ENCODE measurements at places on chromosomes 3 and 15.

DNA sequence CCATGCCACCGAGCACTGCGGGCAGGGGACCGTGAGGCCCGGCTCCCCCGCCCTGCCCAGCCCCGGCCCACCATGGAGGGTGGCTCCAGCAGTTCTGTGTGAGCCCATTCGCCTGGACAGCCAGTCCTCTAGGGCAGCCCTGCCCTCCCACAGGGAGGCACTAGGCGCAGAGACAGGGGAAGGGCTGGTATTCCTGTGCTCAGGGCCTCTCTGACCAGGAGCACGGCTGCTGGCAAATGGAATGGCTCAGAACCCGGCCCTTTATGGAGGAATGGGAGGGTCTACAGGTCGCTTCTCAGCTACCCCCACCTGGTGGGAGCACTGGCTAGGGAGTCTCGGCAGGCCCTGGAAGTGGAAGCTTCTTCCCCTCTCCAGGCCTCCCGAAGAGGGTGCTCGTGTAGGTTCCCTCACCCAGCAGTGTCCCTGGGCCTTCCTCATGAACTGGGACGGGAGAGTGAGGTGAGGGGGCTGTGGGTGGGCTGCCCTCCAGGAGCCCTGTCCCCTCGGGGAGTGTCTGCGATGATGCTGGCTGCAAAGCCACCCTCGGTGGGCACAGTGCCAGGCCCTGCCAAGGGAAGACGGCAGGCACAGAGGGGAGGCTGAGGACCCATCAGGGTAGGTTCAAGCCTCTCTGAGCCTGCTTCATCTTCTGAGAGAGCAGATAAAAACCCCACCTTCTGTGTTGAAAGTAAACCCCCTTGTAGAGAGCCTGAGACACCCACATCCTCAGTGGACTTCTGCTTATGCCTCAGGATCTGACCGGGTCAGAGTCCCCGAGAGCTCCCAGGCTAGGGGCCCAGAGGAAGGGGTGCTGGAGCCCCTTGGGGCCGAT, 1.5 kb downstream of the MELTF start:
- DNase-seq: no peak

DNA sequence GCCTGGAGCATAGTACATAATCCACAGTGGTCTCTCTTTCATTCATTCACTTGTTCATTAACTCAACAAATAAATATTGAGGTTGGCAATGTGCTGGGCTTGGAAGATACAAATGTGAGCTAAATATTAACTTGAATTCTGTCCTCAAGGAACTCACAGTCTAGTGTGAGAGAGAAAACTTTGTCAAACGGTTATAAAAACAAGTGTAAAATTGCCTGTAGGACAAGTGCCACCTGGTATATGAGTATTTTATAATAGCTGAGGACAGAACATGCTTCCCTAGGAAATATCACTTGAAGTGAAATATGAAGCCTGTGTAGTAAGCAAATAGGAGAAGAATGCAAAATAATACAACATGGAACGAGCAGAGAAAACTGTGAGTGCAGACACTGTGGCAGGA, 173.1 kb upstream of the CMC1 start:
- no peak for DNase-seq

GRCh38 chr3:72964633-72965032, 32.0 kb upstream of the PPP4R2 start:
- DNase-seq: no peak

DNA sequence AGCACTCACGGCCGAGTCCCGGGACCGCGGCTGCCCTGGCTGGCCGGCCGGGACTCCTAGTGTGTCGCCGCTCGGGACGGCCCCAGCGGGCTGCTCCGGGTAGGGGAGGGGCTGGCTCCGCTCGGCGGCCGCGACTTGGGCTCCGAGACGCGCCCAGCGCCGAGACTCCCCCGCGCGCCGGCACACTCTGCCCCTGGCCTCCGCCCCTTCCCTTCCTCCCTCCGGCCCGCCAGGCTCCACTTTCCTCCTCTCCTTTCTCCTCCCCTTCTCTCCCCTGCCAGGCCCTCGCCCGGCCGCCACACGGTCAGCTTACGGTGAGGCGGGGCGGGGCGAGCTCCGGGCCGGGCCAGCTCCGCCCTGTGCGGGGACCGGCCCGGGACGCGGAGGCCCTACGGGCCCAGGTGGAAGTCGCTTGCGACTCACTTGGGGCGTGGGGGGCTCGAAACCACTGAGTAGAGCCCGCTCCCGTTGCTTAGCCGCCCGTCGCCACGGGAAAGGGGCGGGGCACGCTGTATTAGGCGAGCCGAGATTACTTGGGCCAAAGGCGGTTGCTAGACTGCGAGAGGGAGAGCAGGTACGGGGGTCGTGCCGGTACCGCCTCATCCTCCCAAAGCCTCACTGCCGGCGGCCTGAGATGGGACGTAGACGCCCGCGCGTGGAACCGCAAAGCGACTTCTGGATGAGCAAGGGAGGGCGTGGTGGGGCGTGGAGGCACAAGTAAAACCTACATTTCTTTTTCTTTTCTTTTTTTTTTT, at the start of gene ITGB5:
TSS of gene ITGB5 (minus strand) at position 189 of the 755 bp plus-strand sequence. CDS start 365 bp downstream, outside the sequence.
- DNase-seq: peak; percentile 82

- DNase-seq: no peak
These were observed 136.4 kb downstream of the ZIC4 start for GRCh38 chr3:147269907-147270306.

DNA sequence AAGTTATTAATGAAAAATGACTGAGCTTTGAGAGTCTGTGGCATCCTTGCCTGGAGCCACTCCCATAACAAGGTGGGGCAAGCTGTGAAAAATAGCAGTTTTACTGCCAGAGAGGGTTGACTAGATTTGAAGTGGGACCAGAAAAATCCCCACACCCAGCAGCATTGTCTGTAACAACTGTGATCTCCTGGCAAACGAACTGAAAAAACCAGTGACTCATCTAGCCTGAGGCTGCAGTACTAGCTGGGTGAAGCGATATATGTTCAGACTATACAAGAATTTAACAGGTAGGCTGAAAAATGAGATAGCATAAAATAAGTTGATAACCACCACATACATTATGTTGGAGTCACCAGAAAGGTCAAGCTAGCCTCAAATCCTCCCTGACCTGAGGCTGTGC, 64.0 kb downstream of the DPH6 start:
- peak; percentile 76 for DNase-seq

DNA sequence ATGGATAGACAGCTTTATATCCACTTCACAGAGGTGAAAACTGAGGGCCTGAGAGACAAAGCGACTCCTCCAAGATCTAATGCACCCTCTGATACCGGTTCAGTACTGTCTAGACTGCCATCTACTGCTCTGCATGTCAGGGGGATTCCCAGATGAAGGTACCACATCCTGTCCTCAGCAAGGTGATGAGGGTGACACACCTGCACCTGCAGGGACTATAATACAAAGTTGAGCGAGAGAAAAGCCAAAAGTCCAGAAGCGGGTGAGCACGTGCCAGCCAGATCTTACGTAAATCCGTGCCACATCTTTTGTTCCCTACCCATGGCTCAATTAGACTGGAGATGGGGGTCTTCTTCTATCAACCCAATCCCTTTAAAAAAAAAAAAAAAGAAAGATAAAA, 32.4 kb upstream of the HES1 start:
- DNase-seq: no peak

GRCh38 chr3:60582288-60582687, 669.0 kb downstream of the FHIT start:
- DNase-seq: peak; percentile 24

- no peak for DNase-seq
These were observed 17.1 kb downstream of the CHST13 start for GRCh38 chr3:126540951-126541627.

- peak; percentile 22 for DNase-seq
These were observed 42.8 kb upstream of the ROBO1 start for GRCh38 chr3:79810581-79810980.

DNA sequence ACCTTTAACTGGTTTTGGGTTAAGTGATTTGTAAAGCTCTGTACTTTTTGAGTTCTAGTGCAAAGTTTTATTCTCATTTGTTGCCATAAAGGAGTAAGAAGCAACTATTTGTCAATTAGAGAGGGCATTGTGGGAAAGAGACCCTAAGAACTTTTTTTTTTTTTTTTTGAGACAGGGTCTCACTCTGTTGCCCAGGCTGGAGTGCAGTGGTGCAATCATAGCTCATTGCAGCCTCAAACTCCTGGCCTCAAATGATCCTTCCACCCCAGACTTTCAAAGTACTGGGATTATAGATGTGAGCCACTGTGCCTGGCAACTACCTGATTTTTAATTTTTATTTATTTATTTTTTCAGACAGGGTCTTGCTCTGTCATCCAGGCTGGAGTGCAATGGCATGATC, 4.9 kb downstream of the CHP1 start:
- DNase-seq: no peak

GRCh38 chr3:178950676-178951075, 120.9 kb downstream of the ZMAT3 start:
- DNase-seq: peak; percentile 7

- no peak for DNase-seq
These were observed 49.1 kb downstream of the ZDHHC3 start for GRCh38 chr3:44926921-44927320.

DNA sequence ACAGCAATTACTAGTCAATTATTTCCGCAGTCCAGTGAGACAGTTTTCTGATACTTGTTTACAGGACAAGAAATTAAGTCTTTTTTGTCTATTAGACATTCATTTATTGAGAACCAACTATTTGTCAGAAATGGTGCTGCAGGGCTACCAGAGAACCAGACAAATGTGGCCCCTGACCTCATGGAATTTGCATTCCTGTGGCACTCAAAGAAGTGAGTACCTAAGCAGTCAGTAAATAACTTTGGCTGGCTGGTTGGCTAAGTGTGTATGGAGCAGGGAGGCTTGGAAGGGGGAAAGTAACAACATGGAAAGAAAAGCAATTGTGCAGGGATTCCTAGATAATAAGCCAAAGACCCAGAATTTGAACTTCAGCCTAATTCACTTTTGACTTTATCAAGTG, 837.0 kb upstream of the CFAP20DC start:
- no peak for DNase-seq

DNA sequence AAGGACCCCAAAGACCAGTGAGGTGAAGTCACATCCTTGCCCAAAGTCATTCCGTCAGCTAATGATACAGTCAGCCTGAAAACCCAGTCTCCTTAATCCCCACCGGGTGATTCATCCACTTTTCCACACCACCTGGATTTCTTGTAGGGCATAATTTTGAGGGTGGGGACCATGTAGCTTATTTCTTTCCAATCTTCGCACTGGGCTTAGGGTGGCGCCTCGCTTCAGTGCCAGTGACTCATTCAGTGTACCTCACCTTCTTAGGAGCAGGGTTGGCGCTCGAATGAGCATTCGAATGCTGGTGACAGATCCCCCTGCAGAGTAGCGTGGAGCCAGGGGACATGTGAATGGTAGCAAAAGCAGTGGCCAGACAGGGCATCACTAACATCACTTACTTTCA, 24.0 kb downstream of the BMF start:
- no peak for DNase-seq

GRCh38 chr3:95148107-95148506, 1085.2 kb downstream of the NSUN3 start:
- no peak for DNase-seq

DNA sequence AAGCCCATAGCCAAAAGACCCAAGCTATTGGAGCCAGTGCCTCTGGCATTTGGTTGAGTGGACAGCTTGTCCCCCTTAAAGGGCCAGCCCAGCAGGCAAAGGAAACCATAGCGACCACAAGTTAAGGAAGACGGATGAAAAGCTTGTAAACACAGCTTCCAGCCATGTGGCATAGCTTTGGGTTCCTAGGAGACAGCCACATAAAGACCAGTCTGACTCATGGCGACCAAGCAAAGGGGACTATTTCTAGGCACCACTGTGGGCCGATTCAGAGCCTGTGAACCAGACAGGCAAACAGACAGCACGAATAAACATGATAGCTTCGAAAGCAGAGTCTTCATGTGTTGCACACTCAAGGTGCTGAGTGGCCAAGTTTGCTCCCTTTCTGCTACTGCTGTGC, 30.5 kb upstream of the SRGAP3 start:
- peak; percentile 52 for DNase-seq

GRCh38 chr15:68875377-68876116, 54.8 kb upstream of the SPESP1 start:
- peak; percentile 92 for DNase-seq

DNA sequence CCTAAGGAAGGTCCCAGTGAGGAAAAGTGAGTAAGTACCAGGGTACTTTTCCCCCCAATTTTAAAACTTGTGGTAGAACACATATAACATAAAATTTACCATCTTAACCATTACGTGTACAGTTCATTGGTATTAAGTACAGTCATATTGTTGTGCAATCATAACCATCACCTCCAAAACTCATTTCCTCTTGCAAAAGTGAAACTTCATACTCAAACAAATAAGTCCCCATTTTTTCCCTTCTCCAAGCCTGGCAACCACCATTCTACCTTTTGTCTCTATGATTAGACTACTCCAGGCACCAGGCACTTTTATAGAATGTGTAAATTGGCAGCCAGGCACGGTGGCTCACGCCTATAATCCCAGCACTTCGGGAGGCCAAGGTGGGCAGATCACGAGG, 12.2 kb downstream of the PRC1 start:
- DNase-seq: no peak

Data from astrocyte of the spinal cord (primary cell).